Activated T-cell treated with anti-CD3 and anti-CD28 coated beads, Interleukin-2, amount 50 U/mL, for 72 hours (primary cell): ENCODE measurements at places on chromosomes 12 and 14.

DNA sequence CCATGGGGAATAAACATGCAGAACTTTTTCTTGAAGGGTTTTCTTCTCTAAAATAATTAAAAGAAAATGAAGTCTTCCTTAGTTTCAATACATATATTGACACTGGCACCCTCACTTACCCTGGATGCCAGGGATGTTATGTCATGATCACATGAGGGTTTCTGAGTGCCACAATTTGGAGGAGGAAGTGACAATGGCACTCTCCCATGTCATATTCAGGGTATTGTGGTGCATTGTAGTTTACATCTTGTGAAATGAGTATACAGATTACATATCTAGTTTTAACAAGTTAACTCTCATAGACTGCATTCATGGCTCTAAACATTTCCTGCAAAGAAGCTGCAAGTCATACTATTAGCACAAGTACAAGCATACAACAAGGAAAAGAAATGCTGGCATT, 37.7 kb downstream of the CCDC177 start:
- no peak for DNase-seq

DNA sequence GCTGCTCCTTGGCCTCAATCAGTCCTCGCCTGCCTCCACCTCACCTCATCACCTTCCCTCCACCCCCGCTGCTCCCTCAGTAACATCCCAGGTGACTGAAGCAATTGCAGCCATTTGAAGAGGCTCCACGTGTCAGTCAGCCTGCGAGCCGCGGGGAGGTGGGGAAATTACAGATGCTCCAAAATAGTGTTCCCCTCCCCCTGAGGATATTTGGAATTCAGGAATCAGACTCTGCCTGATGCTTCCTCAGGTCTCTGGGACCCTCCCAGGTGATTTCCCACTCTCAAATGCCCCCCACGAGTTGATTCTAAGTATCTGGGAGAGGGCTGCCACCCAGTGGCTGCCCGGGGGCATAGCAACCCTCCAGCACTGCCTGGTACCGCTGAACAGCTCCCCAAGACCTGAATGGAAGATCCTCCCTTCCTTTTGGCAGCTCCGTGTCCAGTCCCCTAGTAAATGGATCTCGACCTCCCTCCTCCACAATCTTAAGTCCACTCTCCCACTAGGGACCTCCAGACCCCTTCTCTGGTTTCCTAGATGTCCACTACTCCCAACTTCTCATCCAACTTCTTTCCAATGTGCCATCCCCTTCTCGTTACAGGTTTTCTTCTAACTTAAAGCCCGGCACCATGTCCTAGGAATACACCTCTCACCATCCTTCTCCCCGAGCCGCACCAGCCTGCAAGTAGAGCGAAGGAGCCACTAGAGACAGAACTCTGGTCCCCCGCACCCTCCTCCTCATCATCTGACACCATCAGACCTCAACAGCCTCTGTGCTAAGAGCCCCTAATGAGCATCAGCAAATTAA, 1.4 kb upstream of the ASIC1 start:
- DNase-seq: peak; percentile 69

GRCh38 chr14:33455654-33456345, 495.1 kb downstream of the EGLN3 start:
- no peak for DNase-seq

DNA sequence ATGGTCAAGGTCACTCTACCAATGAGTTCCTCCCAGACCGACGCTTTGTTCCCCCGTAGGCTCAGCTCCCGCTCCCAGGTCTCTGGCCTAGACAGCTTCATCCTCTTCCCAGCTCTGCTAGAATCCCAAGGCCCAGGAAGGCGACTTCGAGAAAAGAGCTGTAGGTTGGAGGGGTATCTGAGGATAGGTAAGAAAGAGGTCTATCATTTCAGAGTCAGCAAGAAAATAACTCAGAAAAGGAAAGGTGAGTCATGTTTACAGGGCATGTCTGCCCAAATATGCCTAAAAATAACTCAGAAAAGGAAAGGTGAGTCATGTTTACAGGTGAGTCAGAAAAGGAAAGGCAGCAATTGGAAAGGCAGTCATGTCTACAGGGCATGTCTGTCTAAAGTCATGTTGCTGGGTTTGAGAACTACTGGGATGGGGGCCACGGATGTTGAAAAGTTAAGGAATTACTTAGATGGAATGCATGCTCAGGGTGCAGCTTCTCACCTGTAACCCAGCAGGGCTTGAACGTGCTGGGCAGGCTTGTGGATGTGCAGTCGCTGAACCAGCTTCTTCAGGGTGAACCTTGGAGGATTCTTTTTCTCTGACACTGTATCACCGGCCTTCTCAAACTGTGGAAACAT, 12.2 kb downstream of the TEP1 start:
- peak; percentile 32 for DNase-seq

DNA sequence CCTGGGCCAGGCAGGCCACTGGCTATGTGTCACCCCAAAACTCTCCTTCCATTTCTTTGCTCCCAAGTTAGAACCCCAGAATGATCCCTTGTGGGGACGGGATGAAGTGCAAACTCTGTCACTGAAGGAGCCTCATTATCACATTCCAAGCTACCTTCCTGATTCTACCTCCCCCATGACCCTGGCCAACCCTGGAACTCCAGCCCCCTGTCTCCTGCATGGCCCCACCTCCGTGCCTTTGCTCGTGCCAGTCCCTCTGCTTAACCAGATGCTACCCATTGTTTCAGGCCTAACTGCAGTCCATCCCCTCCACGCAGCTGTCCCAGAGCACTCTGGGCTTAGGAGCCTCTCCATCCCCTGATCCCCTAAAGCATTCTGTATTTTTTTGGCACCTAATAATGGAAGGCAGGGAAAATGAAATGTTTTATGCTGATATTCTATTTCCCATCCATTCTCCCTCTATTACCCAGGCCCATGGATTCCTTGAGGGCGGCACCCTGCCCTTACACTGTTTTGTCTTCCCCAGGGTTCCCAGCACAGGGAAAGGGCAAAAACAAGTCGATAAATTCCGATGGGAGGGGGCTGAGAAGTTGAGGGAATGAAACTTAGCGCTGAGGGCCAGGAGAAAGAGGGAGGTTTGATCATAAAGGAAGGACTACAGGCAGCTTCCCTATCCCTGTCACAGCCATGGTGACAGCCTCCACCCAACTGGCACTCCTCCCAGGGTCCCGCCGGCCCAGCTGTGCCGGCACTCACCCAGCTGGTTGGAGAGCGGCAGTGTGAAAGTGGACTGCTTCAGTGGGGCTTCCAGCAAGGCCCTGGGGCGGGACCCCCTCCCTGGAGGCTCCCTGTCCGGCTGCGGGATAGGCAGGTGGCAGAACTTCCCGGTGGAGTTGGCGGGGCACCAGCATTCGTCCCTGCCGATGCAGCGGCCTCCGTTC, 58.1 kb downstream of the ISCA2 start:
- no peak for DNase-seq

DNA sequence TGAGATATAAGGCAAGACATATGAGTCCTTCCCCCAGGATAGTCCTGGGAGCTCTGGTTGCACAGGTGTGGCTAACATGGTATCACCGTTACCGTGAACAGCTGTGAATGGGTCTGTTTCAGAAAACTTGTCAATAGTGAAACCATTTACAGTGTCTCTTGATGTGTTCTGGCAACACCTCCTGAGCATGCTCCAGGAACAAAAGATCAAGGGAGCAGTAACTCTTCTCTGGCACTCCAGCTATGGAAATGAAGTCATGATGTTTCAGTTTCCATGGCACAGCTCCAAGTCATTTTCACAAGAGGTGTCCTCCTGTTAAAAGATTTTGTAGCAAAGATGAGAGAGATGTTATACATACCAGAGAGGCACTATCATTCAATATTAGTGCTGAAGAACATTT, 253.7 kb downstream of the SNAPC1 start:
- no peak for DNase-seq

DNA sequence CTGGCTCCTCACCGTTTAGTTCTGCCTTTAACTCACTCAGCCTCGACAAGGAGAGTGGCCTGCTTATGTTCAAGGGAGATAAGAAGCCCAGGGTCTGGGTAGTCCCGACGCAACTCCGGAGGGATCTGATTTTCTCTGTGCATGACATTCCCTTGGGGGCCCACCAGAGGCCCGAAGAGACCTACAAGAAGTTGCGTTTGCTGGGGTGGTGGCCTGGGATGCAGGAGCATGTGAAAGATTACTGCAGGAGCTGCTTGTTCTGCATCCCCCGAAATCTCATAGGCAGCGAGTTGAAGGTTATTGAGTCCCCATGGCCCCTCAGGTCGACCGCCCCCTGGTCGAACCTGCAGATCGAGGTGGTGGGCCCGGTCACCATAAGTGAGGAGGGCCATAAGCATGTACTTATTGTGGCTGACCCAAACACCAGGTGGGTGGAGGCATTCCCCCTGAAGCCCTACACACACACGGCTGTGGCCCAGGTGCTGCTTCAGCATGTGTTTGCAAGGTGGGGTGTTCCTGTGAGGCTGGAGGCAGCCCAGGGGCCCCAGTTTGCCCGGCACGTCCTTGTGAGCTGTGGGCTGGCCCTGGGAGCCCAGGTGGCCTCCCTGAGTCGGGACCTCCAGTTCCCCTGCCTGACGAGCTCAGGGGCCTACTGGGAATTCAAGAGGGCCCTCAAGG, 13.1 kb downstream of the CBLN3 start:
- no peak for DNase-seq

DNA sequence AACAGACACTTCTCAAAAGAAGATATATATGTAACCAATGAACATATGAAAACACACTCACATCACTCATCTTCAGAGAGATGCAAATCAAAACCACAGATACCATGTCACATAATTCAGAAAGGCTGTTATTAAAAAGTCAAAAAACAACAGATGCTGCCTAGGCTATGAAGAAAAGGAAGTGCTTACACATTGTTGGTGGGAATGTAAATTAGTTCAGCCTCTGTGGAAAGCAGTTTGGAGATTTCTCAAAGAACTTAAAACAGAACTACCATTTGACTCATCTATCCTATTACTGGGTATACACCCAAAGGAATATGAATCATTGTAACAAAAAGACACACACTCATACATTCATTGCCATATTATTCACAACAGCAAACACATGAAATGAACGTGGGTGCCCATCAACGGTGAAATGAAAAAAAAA, 35.1 kb downstream of the EIF2S3B start:
- no peak for DNase-seq

GRCh38 chr14:104183796-104184195, 45.4 kb downstream of the KIF26A start:
- DNase-seq: no peak

DNA sequence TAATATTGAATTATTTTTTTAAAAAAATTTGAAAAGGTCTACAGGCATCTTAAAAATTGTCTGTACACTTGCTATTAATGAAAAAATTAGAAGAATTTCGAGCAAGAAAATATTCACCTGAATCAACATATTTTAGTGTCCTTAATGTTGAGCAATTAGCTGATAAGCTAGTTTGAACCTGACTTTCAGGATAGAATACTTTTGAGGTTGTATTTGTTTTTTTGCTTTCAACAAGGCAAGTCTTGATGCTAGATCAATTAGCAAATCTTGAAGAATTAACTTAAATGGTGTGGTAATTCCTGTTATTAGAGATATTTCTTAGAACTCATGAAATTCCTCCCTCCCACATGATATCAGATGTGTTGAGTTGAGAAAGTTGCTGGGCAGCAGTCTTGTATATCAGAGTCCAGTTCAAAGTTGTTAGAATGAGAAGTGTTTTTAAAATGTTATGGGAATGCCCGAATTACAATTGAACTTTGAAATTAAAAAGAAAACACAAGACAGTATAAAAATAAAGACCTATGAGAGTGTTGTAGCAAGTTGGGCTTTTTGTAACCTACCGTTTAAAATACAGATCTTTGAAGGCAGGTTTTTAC, 119.2 kb downstream of the TRMT5 start:
- no peak for DNase-seq

GRCh38 chr14:97106609-97107008, 309.4 kb downstream of the VRK1 start:
- DNase-seq: no peak

- DNase-seq: no peak
Observed at GRCh38 chr12:123750159-123750656, 11.9 kb upstream of the DNAH10 start.

DNA sequence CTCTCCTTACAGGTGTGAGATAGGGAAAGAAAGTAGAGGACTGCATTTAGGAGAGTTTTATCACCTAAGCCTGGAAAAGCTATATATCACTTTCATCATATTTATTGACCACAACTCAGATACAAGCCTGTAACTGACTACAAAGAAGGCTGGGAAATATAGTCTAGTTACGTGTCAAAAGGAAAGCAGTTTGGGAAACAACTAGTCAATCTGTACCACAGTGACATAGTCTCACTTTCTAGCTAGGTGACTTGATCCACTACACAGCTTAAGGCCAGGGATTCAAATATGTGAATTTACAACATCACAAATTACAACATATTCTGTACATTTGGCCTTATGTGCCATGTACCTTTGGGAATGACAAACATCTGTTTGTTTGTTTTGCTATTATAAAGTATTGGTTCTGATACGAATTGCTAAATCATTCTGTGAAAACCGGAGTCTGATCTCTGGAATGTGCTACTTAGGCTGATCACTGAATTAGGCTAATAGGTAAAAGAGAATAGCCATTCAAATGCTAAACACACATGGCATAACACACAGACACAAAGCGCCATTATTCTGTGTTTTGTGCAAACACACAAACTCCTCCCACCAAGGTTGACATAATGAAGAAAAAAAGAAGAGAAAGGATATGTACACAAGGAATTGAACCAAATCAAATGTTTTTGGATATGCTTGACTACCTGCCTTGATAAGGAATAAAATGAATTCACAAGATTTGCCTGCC, 279.8 kb downstream of the DUSP6 start:
- no peak for DNase-seq

- DNase-seq: no peak
Observed at GRCh38 chr12:53596920-53597363, 29.2 kb downstream of the ATF7 start.

GRCh38 chr14:33369972-33370371, 431.3 kb downstream of the NPAS3 start:
- DNase-seq: no peak

DNA sequence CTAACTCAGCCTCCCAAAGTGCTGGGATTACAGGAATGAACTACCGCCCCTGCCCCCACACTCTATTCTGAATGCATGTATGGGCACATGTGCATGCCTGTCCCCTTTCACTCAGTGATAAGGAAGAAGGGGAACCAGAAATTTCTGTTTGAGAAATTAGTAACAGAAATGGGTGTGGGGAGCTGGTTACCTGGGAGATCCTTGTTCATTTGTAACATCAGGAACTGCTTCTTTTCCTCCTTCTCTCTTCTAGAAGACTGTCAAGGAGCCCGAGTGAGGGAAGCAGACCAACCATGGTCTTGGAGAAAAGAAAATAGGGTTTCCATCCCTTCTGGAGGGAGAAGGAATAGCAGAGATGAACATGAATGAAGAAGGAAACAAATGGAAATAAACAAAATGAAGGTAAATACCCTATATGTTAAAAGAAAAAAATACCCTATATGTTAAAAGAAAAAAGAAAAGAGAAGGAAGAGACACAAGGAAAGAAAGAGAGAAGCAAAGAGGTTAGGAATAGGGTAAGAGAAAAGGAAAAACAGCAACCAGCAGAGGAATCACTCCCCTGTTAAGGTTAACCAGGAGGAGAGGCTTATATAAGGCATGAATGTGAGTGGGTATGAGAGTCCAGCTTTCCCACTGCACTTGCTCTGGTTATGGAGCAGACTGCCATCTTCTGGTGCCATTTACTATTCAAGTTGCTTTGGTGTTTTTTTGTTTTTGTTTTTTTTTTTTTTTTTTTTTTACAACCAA, 3.3 kb downstream of the PPP1R3E start:
- DNase-seq: no peak
